ENCODE measurements at places on chromosomes 1 and 21. TPM values are rescaled to one million over a fixed set of nuclear protein-coding genes. Genes with fewer than 3 reads are reported as not detected.

DNA sequence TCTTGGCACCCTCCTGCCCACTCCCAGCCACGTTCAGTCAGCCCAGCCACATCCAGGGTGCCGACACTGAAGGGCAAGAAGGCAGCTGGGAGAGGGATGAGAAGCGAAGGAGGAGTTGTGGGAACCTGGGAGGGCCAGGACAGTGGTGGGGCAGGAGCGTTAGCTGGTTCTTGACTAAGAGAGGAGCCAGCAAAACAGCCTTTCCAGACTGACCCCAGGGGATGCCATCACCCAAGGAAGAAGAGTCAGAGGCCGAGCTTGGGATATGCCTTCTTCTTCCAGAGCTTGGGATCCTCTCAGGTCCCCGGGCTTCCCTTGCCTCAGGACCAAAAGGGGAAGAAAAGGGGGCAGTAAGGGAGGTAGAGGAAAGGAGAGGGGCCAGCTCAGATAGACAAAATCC, 7.2 kb downstream of the INKA2 start:
- H3K4me3 ChIP-seq: no peak overlapping the region
- H3K27me3 ChIP-seq: no peaks in the 10 kb centered on the region

GRCh38 chr1:24905979-24906720, 23.9 kb downstream of the RUNX3 start:
- DNase-seq: peak; percentile 6
- no peaks in the 10 kb centered on the region for H3K27me3 ChIP-seq
- H3K36me3 ChIP-seq: no peaks in the 10 kb centered on the region
- no peak overlapping the region for H3K4me3 ChIP-seq

Gene PRAMEF26
- not detected for total RNA-seq

Gene RORC
- total RNA-seq: 31.0 TPM

- H3K27ac ChIP-seq: no peak overlapping the region
- H3K4me3 ChIP-seq: no peak overlapping the region
- no peaks in the 10 kb centered on the region for H3K27me3 ChIP-seq
- DNase-seq: no peak
Measured at GRCh38 chr1:71587961-71588360, 507.1 kb upstream of the ZRANB2 start.

DNA sequence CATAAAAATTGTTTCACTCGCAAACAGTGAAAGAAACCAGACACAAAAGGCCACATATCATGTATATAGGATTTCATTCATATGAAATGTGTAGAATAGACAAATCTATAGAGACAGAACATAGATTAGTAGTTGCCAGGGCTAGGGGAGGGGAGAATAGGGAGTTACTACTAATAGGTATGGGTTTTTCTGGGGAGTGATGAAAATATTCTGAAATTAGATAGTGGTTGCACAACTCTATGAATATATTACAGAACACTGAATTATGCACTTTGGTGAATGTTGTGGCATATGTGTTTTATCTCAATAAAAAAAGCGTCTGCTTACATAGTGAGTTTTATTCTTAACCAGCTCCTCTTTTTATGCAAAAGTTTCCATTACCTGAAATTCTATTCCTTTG, 21.6 kb downstream of the SYT14 start:
- no peak for DNase-seq
- no peak overlapping the region for H3K4me3 ChIP-seq
- H3K27ac ChIP-seq: no peak overlapping the region
- no peaks in the 10 kb centered on the region for H3K36me3 ChIP-seq

DNA sequence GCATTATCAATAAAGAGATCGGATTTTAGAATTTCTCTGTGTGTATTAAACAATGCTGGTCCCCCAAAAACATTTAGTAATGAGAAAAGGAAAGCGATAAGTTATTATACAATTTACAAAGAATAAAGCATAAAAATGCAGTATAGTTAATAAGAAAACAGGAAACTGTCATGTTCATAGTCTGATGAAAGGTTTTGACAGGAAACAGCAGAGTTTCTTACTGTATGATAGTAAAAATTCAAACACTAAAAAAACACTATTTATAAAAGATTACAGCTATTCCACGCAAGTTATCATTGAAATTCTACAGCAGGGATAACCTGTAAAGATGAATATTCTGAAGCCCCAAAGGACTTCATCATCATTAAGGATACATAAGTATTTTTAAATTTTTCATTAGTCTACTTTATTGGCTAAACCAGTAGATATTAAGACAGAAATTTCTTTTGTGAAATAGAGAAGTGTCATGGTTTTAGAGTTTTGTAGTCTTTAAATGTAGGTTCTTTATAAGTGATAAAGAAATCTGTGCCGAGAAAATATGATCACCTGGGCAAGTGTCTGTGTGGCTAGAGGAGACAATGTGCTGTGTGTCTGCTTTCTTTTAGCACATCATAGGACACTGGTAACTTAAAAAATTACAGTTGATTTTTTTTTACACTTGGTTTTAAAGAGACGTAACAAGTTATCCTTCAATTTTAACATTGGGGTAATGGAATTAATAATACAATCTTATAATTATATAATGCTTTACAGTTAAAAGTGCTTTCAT, 49.7 kb upstream of the GFI1 start:
- no peaks in the 10 kb centered on the region for H3K36me3 ChIP-seq
- H3K4me1 ChIP-seq: peaks cover 21% of the 10 kb centered on the region
- H3K27ac ChIP-seq: peak overlapping the region; percentile 9
- no peak overlapping the region for H3K4me3 ChIP-seq
